Vein endothelial cell (primary cell): ENCODE measurements at places on chromosomes 6 and 20. TPM values are rescaled to one million over a fixed set of nuclear protein-coding genes. Genes with fewer than 3 reads are reported as not detected.

FOXQ1 gene
- total RNA-seq = not detected in 2 replicates

C6orf118 gene
- not detected in 2 replicates for total RNA-seq

NEDD9 gene
- total RNA-seq = 87.1 and 118 TPM in 2 replicates

BPI gene
- total RNA-seq = not detected in 2 replicates

NNAT gene
- 1.3 and 5.2 TPM in 2 replicates for total RNA-seq

ULBP1 gene
- 0.57 and 0.65 TPM in 2 replicates for total RNA-seq

TMC2 gene
- total RNA-seq = not detected in 2 replicates

CCDC170 gene
- total RNA-seq = under 0.01 and 0.57 TPM in 2 replicates

CCN6 gene
- total RNA-seq = not detected in 2 replicates

CD109 gene
- total RNA-seq = 36.3 and 77.2 TPM in 2 replicates

PAX1 gene
- not detected in 2 replicates for total RNA-seq

SLC52A3 gene
- total RNA-seq = under 0.01 and 0.10 TPM in 2 replicates

CRIP3 gene
- total RNA-seq = not detected in 2 replicates

C6orf163 gene
- total RNA-seq = 2.9 and 3.8 TPM in 2 replicates
